ELR (cell line): ENCODE measurements at places on chromosomes 5 and 9.
A peak's percentile ranks its signal among the peaks of the same experiment; 100 is the strongest.

DNA sequence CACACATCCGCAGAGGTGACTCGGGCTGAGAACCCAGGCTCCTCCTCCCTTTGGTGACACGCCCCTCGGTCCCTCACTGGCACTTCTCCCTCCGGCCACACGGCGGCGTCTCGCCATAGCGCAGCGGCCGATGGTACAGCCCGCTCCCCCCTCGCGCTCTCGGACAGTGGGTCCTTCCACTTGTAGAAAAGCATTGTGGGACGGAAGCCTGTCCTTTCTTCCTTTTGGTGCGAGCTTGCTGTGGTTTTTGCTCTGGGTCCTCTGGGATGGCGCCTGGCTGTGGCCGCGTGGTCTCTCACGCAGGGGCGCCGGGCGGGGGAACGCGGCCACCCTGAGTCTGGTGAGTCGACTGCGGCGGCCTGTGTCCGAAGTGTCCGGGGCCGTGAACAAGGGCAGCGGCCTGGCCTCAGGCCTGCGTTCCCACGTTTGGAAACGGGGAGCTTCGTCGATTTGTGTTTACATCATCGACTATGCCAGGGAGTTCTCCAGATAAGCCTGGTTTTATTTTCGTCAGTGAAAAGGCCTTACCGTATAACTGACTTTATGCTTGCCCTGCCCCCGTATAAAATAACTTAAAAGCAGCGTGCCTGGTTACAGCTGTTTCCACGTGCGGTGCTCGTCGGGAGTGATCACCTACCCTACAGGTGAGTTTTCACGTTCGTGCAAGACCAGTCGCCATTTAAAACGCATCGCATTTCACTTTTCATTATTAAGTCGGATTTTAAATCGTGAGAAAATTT, 258.3 kb downstream of the EPB41L4A start:
- DNase-seq = peak; percentile 91

DNA sequence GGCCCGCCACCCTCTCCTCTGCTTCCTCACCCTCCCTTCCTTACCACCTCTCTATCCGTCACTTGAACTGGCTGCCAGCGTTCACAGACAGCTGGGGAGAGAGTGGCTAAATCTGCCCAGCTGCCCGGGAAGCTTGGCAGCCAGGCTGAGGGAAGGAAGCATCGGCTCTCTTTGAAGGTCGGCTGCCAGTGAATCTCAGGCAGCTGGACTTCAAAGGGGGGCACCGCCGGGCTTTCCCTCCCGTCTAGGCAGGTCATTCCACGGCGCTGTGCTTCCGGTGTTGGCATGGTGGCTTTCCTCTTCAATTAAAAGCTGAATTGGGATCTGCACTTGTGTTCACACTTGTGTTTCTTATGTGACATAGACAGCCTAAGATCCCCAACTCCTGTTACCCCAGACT, 174.0 kb downstream of the GDNF start:
- DNase-seq = no peak

GRCh38 chr5:115170134-115170928, 623 bp upstream of the TRIM36 start:
- DNase-seq = peak; percentile 13

DNA sequence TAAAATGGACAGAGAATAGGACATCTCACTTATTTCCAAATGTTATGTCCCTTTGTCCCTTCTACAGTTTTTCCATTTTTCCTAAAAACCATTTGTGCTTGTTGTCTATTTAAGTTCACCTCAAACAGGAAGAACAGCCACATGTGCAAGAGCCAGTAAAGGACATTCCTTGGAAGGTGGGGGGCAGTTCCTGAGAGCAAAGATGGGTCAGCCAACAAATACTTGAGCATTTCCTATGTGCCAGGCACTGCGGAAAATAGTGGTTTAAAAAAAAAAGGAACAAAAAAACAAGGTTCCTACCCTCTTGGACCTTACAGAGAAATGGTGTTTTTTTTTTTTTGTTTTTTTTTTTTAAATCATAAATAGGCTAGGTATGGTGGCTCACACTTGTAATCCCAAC, 26.8 kb downstream of the ANP32B start:
- peak; percentile 47 for DNase-seq

DNA sequence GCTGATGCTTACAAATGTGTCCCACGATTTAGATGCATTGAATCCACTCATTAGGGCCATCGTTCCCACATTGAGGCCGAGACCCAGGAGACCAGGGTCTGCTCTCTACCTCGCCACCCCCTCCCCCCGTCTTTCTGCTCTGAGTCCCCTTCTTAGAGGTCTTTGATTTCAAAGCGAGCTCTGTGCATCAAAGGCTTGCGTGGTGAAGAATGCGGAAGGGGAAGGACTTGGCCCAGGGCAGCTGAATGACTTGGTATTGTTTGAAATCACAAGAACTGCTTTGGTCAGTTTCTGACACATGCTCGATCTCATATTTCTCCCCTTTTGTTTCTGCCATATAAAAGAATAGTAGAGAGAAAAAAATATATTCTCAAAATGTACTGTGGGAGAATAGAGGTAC, 78.3 kb upstream of the IRX1 start:
- no peak for DNase-seq

GRCh38 chr5:14869668-14870164, 1.9 kb downstream of the ANKH start:
- DNase-seq = no peak

GRCh38 chr9:134556531-134557068, 85.0 kb upstream of the COL5A1 start:
- no peak for DNase-seq

DNA sequence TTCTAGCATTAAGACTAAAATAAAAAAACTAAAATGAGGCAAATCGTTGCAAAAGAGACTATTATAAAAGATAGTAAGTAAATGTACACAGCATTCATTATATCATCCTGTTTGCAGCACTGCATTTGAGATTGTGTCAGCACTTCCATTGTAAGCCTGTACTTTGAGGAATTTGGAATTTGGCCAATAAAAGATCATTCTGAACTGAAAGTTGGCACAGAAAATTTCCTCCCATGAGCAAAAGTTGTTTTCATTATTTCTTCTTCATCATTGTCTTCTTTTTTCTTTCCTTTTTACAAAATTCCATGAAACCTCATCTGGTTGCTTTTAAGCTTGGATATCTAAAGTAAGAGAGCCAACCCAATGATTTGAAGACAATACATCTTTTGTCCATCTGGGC, 199.3 kb upstream of the ADAMTSL1 start:
- DNase-seq = no peak

DNA sequence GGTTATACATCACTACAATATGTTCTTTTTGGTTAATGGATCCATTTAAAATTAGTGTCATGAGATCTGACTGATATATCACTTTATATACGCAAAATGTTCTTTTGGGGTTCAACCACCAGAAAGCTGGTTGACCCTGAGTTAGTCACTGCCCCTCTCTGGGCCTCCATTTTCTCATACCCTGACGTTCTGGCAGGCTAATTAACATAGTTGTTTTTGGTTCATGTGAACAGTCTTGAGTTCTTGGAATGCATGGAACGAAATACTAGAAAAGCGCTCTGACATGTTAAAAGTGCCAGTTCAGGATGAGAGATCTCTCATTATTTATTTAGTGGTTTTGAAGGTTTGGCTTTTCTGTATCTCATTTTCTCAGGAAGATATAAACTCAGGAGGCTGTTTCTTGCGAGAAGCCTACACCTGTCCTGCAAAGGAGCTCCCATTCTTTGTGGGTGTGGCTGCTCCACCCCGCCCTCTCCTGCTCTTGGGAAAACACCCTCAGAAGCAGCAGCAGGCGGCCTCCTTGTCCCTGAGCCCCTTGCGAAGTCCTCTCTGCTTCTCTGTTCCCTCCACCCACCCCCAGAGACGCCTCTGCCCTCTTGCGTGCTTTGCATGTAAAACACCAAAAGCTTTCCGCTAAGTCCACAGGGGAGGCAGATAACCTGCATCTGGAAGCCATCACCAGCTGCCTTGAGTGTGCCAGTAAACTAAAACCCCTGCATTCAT, 302.4 kb upstream of the PANK3 start:
- no peak for DNase-seq

- DNase-seq = no peak
These were observed 81.7 kb downstream of the DCP2 start for GRCh38 chr5:113058269-113058668.
